ENCODE measurements at places on chromosomes 1 and 21.

GRCh38 chr1:219333626-219334025 lies 159.9 kb downstream of the LYPLAL1 start:
- no peak for DNase-seq

GRCh38 chr1:56881417-56881816 lies 26.8 kb downstream of the C8A start:
- no peak for DNase-seq

DNA sequence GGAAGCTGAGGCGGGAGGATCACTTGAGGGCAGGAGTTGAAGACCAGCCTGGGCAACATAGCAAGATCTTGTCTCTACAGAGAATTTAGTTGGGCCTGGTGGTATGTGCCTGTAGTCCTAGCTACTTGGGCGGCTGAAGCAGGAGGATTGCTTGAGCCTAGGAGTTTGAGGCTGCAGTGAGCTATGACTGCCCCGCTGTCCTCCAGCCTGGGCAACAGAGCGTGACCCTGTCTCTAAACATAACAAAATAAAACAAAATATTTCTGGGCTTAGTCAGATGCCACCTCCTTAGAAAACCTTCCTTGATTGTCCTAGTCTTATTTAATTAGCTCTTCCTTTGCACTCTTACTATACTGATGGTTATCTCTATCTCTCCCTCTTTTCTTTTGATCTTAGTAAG lies 8.5 kb downstream of the TGFB2 start:
- DNase-seq = no peak

DNA sequence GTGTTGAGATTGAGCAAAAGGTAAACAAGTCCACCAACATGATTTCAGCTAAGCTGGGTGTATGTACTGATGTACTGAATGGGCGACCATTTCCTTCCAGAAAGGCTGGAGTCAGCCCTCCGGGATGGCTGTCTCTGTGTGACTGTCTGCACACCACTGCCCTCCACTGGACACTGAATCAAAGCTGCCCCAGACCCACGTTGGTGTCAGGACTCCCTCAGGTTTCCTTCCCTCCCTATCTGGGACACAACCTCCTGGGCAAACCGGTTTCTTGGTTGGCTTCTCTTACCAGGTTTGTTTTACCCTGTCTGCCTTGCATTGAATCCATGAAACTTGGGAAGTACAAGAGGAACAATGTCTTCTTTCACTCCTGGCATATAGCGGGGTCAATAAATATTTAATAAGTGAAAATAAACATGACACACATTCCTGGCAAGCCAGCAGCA lies 5.3 kb upstream of the SRP9 start:
- DNase-seq = peak; percentile 55

DNA sequence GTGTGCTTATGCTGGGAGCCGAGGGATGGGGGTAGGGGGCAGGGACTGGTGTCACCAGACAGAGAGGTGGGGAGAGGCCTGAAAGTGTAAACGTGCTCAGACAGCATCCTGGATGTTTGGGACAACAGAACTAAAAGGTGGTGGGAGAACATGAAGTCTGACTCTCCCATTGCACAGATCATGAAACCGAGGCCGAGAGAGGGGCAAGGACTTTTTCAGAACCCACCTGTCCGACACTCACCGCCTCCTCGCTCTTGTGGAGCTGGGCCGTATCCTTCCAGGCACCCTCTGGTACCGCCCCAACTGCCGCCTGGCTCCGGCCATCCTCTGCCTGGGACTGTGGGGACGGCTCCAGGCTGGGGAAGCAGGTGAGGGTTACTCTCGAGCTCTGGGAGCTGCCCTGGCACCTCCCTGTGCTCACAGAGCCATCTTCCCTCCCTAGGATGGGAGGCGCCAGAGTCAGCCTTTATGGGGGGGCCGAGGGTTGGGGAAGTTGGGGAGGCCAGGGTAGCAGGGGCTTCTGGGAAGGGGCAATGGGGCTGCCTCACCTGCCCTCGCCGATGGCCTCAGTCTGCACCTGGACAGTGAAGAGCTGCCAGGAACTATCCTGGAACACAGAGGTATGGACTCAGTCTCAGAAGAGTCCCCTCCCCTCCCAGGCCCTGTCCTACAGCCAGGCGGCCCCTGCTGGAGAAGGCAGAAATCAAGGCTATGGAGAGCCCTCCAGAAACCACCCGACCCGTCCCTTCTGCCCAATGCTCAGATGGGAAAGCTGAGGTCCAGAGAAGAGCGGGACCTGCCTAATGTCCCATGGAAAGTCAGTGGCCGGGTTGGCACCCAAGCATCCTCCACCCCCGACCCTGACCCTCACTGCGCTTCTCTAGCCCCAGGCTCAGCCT lies 7.0 kb downstream of the ATP13A2 start:
- no peak for DNase-seq

Measured in NCI-H2029 treated with DMSO at 0.1 percent for 48 hours (cell line).